ENCODE measurements at places on chromosomes 3 and 15. TPM values are rescaled to one million over a fixed set of nuclear protein-coding genes. Genes with fewer than 3 reads are reported as not detected.
A peak's percentile ranks its signal among the peaks of the same experiment; 100 is the strongest.

Gene AP3B2
- not detected for total RNA-seq

GRCh38 chr3:52784021-52784621, 6.7 kb downstream of the ITIH1 start:
- DNase-seq, result no peak
- no peaks in the 10 kb centered on the region for H3K4me1 ChIP-seq
- H3K4me3 ChIP-seq, result no peak overlapping the region
- no peaks in the 10 kb centered on the region for H3K27me3 ChIP-seq

- H3K27me3 ChIP-seq, result no peaks in the 10 kb centered on the region
- H3K36me3 ChIP-seq, result no peaks in the 10 kb centered on the region
- DNase-seq, result no peak
- H3K4me1 ChIP-seq, result no peaks in the 10 kb centered on the region
- no peak overlapping the region for H3K27ac ChIP-seq
Measured at GRCh38 chr3:185176750-185177359, 24.0 kb upstream of the C3orf70 start.

DNA sequence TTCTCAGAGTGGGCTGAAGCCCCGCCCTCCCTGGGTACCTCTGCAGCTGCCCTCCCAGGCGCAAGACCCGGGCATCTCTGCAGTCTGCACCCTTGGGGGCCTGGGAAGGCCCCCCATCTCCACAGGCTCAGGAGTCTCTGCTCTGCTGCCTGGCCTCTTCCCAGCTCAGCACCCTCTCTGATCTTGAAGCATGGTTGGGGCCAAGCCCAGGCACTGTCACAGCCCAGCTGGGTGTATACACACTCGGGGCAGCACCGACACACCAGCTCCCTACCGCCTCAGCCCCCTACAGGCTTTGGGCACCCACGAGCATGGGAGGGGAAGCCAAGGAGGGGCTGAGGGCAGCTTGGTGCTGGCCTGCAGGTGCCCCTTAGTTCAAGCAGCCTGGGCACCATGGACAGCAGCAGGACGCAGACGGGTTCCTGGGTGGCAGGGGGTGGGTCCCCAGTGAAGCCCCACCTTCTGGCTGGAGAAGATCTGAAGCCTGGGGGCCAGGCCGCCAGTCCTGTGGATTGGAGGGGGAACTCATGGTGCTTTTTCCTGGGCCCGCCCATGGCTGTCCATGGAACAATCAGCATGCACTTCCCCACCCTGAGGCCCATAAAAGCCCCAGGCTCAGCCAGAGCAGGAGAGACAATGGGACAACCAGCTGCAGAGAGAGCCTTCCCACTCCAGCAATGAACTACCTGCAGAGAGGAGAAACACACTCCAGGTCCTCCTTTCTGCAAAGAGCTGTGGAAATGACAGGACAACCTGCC, 170.6 kb downstream of the TJP1 start:
- DNase-seq, result no peak
- H3K27me3 ChIP-seq, result no peaks in the 10 kb centered on the region
- H3K4me3 ChIP-seq, result no peak overlapping the region
- H3K36me3 ChIP-seq, result no peaks in the 10 kb centered on the region
- no peaks in the 10 kb centered on the region for H3K4me1 ChIP-seq

Gene GP9
- not detected for total RNA-seq

GRCh38 chr15:100944986-100945385, 25.8 kb downstream of the LRRK1 start:
- no peak overlapping the region for H3K4me3 ChIP-seq
- H3K27ac ChIP-seq, result no peak overlapping the region
- no peaks in the 10 kb centered on the region for H3K27me3 ChIP-seq
- no peak for DNase-seq

- H3K27ac ChIP-seq, result no peak overlapping the region
- no peaks in the 10 kb centered on the region for H3K27me3 ChIP-seq
- no peaks in the 10 kb centered on the region for H3K4me1 ChIP-seq
- no peak overlapping the region for H3K4me3 ChIP-seq
- no peak for DNase-seq
- no peaks in the 10 kb centered on the region for H3K36me3 ChIP-seq
Measured at GRCh38 chr15:29859973-29860715, 37.9 kb upstream of the TJP1 start.

DNA sequence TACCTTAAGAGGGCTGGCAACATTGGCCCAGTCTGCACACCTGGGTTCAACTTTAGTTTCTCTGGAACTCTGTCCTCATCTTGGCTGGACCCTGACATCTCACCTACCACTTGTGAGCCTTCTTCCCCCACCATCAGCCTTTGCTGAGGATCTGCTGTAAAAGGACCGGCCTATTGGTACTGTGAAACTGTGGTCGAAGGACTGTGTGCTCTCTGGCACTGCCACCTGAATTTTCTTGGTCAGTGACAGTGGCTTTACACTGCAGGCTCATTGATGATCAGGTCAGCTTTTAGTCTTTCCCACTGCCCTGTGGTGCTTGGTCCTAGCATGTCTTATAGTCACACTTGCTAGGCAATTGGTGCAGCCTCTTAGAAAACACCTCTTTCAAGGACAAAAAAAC, 86.9 kb downstream of the PEX5L start:
- H3K4me3 ChIP-seq, result no peak overlapping the region
- no peaks in the 10 kb centered on the region for H3K36me3 ChIP-seq
- no peak for DNase-seq
- no peaks in the 10 kb centered on the region for H3K4me1 ChIP-seq

GRCh38 chr3:126184465-126185000, 4.1 kb upstream of the ALDH1L1 start:
- no peak overlapping the region for H3K4me3 ChIP-seq
- no peaks in the 10 kb centered on the region for H3K27me3 ChIP-seq
- H3K36me3 ChIP-seq, result no peaks in the 10 kb centered on the region

Gene CLSTN2
- not detected for total RNA-seq

GRCh38 chr15:58427987-58428386, 3.8 kb upstream of the LIPC start:
- no peak for DNase-seq
- no peaks in the 10 kb centered on the region for H3K4me1 ChIP-seq
- H3K4me3 ChIP-seq, result no peak overlapping the region
- no peaks in the 10 kb centered on the region for H3K36me3 ChIP-seq
- no peaks in the 10 kb centered on the region for H3K27me3 ChIP-seq

- no peaks in the 10 kb centered on the region for H3K4me1 ChIP-seq
- DNase-seq, result no peak
Measured at GRCh38 chr3:42900226-42901072, 5.5 kb upstream of the ZNF662 start.

DNA sequence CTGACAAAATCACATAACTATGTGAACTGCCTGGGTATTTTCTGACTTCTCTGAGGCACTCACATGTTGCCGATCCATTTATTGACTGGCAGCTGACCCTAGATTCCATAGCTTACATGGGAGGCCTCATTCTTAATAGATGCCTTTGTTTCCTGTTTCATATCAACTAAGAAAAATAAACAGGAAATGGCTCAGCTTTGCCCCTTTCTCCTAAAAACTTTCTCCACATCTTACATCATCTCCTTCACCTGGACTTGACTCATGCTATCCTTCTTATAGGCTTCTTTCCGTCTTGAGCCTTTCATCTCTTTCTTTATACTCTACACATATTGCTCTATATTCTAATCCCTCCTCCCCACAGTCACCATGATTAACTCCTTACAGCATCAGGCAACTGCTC, 38.0 kb downstream of the TXNRD3 start:
- H3K27ac ChIP-seq, result no peak overlapping the region
- peaks cover 10% of the 10 kb centered on the region for H3K4me1 ChIP-seq
- no peak for DNase-seq
- no peaks in the 10 kb centered on the region for H3K27me3 ChIP-seq

DNA sequence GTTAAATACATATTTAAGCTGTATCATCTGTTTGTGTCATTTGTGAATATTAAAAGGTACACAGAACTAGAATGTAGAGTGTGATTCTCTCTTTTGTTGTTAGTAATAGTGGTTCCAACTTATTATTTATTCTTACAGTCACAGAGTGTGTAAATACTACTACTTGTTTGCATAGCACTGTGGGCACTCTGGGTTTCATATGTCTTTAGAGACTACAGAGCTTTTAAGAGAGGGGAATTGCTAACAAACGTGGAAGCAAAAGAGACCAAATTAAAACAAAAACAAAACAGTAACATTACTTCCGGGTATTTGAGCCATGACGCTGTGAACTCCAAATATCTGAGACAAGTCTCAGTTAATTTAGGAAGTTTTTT, 828.0 kb upstream of the DPPA4 start:
- no peak overlapping the region for H3K4me3 ChIP-seq
- no peak overlapping the region for H3K27ac ChIP-seq
- H3K27me3 ChIP-seq, result no peaks in the 10 kb centered on the region
- H3K4me1 ChIP-seq, result no peaks in the 10 kb centered on the region
- H3K36me3 ChIP-seq, result no peaks in the 10 kb centered on the region

DNA sequence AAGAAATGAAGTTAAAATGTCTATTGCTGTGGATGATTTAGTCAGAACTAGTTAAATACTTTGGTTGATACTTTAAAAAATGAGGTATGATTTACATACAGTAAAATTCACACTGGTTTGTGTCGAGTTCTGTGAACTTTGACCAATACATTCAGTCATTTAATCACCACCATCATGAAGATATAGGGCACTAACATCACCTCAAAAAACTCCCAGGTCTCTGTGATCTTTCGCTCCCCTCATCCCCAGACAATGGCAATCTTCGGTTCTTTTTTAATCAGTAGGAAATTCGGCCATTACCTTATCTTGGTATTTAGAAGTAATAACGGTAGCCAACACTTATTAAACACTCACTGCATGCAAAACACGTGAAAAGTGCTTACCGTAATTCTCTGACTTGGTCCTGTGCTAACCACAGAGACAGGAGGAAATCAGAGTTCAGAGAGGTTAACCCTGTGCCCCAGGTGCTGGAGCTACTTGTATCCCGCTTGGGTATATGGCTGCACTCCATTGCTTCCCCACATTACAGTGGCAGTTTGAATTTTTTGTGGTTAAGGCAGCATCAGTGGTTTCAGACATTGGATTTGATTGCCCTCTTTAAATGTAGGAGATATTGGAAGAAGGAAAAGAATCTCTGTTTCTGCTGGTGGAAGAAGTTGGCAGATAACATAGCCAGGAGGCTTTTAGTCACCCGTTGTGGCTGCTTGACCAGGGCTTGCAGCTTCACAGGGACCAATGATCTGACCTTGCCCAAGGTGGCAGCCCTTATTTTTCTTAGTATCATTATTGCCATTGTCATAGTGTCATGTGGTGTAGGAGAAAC, 4.2 kb downstream of the PLCL2 start:
- H3K4me1 ChIP-seq, result peaks cover 53% of the 10 kb centered on the region
- no peaks in the 10 kb centered on the region for H3K36me3 ChIP-seq
- peak; percentile 48 for DNase-seq
- H3K4me3 ChIP-seq, result peak overlapping the region; percentile 91
- no peaks in the 10 kb centered on the region for H3K27me3 ChIP-seq

Measured in naive thymus-derived CD4-positive, alpha-beta T cell (primary cell).